ENCODE measurements at places on chromosomes 2 and 18. TPM values are rescaled to one million over a fixed set of nuclear protein-coding genes. Genes with fewer than 3 reads are reported as not detected.

DNA sequence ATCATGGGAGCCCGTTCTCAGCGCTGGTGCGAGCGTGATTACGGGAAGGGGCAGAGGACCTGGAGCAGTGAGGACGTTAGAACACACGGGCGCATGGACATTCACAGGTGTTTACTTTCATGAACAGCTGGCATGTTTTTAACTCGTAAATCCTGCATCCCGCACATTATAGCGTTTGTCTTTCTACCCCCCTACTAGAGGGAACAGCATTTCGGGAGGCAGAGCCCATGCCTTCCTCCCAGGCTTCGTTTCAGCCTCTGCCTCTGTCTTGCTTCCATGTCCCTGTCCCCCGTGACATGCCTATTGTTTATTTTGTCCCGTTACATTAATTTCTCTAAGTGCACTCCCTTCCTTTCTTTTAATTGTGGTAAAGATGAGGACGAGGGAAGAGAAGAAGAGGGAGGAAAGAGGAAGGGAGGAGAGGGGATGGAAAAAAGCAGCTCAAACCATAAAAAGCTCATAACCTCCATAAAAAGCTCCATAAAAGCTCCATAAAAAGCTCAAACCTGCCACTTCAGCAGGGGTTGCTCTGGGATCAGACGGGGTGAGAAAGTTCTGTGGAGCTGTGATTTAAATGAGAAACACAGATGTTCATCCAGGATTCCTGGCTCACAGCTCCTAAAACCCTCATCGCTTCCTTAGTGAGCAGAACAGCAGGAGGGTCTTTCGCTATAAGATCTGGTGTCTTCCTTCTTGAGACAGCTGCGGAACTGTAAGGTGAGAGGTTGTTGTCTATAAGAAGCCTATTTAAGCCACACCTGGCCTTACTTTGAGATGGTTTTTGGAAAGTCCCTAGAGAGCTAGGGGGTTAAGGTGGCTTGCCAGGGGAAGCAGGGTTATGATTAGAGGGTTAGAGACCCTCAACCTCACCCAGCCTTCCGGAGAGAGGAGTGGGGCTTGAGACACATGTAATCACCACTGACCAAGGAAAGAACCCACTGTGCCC, 66.6 kb upstream of the SNTG2 start:
- no peak for DNase-seq

DNA sequence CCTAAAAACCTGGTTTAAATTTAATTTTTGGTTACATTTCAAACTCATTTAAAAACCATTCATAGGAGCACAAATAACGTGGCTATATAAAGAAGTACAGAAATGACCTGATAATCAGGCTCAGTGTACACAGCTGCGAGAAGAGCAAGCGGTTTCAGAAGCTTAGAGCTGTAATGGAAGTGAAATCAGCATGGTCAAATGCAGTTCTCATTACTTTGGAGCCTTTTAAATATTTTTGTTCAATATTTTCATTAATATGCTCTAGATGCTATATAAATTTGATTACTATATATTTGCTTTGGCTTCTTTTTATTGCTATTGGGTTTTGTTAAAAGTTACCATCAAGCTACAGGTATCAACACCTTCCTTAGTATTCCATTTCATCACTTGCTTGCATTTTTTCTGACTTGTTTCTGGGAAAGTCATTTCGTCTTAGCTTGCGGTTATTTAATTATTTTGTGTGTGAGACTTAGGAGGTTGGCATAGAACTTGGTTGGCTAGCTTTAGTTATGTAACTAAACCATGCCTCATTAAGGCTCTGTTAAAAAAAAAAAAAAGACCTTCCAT, 58.7 kb downstream of the AFTPH start:
- no peak for DNase-seq

GRCh38 chr2:68447118-68447517, 20.0 kb downstream of the FBXO48 start:
- no peak for DNase-seq

- no peak for DNase-seq
Observed at GRCh38 chr2:9212010-9212635, 5.5 kb downstream of the ASAP2 start.

GRCh38 chr2:160194351-160194750, 5.7 kb downstream of the ITGB6 start:
- DNase-seq, result no peak

- DNase-seq, result no peak
Observed at GRCh38 chr2:157466764-157467163, 22.9 kb upstream of the CYTIP start.

GRCh38 chr2:42118754-42119569, 50.2 kb upstream of the EML4 start:
- DNase-seq, result no peak

- DNase-seq, result no peak
Observed at GRCh38 chr2:196291873-196292800, 120.8 kb upstream of the STK17B start.

ARHGEF4 gene
- 61.6 TPM for total RNA-seq

AQP12A gene
- not detected for total RNA-seq
